ENCODE measurements at places on chromosomes 16 and 17.

GRCh38 chr17:38745545-38745944 lies 2.6 kb downstream of the PCGF2 start:
- no peak for DNase-seq

DNA sequence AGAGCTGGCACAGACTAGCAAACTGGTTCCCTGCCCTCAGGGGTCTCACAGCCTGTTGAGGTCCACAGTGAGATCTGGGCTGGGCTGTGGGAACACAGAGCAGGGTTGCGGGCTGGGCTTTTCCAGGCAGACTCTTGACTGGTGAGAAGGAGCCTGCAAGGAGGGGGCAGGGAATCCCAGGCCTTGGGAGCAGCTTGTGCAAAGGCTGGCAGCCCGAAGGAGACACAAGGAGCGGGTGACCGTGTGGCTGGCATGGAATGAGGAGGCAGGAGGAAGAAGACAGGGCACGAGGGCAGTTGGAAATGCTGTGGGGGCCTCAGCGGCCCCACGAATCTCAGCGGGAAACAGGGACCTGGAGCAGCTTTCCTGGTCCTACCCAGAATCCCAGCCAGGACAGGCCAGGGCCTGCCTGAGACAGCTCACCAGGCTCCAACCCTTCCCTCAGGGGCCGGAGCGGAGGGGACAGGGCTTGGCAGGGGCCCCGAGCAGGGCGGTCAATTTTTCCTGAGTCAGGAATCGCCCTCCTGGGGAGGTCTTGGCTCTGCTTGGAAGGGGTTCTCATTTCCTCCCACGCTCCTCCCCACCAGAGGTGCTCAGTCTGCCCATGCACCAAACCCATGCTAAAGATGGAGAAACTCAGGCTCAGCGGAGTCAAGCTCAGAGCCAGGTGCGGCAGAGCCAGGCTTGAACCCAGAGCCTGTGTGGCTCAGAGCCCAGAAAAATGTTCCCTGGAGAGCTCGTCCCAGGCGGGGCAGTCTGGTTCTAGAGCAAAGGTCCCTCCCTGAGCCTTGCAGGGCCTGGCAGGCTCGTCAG lies 9.2 kb upstream of the SNN start:
- DNase-seq, result no peak

GRCh38 chr17:3557768-3558583 lies at the start of gene TRPV3:
Gene TRPV3 (minus strand): TSS chr17:3557812. CDS start chr17:3554850, 2,962 bp downstream.
- no peak for DNase-seq

- DNase-seq, result peak; percentile 79
Observed at GRCh38 chr16:85975451-85975981, 76.6 kb downstream of the IRF8 start.

- peak; percentile 72 for DNase-seq
Observed at GRCh38 chr16:56637814-56638750, at the start of gene MT1A. Gene MT1A (plus strand): TSS chr16:56638666. CDS start chr16:56638739, 73 bp downstream.

DNA sequence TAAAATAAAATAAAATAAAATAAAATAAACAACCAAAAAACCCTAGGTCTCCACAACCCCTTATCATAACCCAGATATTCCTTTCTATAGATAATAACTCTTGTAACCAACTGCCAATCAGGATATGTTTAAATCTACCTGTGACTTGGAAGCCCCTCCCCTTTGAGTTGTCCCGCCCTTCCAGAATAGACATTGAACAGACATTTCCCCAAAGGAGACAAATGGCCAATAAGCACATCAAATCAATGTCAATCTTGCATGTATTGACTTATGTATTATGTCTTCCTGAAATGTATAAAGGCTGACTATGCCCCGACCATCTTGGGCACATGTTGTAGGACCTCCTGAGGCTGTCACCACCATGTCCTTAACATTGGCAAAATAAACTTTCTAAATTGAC lies 1.5 kb upstream of the MAPK7 start:
- no peak for DNase-seq

DNA sequence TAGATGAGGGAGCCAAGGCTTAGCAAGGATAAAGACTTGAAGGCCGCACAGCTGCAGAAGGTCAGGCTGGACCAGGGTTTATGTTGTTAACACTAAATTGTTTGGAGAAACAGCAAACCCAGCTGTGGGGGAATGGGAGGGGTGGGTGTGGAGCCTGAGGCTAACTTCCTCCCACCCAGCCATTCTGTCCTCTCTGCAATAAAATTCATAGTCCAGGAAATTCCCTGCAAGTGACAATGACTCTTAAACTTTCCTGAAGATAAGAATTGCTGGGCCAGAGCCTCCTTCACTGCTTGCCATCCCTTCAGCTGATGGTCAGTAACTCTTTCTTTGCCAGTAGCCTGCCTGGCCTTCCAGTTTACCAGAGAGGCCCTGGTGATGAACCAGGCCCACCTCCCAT lies 19.4 kb upstream of the ATP5MC1 start:
- peak; percentile 53 for DNase-seq

GRCh38 chr16:66668777-66669444 lies 27.6 kb downstream of the CMTM4 start:
- DNase-seq, result no peak

DNA sequence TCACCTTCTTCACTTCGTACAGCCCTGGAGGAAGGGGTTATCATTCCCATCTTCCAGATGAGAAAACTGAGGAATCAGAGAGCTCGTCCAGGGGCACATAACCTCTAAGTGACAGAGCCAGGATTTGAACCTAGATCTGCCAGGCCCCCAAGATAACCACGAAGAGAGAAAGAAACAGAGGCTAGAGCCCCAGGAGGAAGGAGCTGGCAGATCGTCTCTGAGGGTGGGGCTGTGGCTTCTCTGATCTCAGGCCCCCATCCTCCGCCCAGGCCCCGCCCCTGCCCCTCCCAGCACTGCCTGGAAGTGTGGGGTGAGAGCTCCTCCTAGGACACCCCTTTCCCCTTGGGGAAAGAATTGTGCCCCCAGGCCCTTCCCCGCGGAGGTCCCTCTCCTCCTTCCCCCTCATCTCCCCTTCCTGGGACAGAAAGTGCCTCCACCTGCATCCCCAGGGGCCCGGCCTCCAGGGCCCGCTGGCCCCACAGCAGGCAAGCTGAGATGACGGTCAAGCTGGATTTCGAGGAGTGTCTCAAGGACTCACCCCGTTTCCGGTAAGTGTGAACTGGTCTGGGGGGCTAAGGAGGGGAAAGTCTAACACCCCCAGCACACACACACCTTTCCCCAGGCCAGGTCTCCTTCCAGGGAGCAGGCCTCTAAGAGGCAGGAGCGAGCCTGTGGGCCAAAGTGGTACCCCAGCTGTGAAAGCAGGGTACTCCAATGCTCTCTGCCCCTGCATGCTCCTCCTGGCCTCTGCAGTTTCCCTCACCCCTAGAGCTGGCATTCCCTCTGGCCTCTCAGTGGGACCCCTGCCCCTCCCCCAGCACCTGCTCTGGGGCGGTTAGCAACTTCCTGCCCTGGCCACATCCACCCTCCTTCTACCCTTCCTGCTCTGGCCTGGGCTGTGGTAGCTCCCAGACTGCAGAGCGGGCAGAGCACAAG lies at the start of gene ACAP1:
ACAP1 (plus strand) TSS at position 290 of the 936 bp plus-strand sequence; CDS start at position 496, 206 bp downstream.
- no peak for DNase-seq

DNA sequence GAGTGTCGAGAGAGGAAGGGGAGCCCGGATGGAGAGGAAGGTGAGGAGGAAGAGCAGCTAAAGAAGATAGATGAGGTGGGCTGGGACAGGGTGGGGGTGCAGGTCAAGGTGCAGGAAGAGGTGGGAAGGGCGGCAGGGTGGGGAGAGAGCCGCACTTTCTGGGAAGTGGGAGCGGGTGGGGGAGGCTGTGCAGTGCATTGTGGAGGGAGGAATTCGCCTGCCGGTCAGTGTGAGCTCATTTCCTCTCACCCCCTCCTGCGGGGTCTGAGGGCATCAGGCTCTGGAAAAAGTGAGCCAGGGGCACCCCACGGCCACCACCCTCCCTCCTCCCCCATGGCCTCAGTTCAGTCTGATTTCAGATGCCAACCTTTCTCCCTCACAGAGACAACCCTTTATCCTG lies 2.5 kb upstream of the ARHGAP23 start:
- DNase-seq, result no peak
